ENCODE measurements at places on chromosomes 6 and 20. TPM values are rescaled to one million over a fixed set of nuclear protein-coding genes. Genes with fewer than 3 reads are reported as not detected.

DNA sequence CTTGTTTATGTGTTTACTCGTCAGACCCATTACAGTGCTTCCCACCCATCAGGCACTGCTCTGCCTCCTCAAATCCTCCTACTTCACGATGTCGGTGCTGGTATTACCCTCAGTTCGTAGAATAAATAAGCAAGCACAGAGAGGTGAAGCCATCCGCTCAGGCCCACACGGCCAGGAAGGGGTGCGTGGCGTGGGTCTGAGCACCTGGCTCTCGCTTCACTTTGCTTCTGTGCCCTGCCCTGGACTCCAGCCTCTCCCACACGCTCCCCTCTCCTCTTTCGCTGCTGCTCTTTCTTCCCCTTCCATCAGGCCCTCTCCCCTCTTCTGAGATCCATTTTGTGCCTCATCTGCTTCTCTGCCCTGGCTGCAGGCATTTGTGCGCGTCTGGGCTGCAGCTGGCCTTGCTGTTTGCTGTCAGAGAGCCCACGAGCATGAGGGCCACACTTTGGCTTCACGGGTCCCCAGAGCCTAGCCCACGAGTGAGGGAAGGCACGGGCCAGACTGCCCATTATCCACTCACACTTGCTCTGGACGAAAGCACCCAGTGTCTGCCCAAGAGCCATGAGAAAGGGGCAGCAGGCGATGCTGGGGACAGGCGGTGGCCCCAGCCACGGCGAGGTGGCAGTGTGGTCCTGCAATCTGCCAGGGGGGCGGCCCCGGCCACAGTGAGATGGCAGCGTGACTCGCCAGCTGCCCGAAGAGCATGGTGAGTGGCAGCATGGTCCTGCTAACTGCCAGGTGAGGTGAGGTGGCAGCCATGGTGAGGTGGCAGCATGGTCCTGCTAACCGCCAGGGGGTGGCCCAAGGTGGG is 96.2 kb upstream of the MPC1 start:
- no peaks in the 10 kb centered on the region for H3K4me1 ChIP-seq
- H3K4me3 ChIP-seq, result no peak overlapping the region
- H3K27ac ChIP-seq, result no peak overlapping the region
- DNase-seq, result no peak

DNA sequence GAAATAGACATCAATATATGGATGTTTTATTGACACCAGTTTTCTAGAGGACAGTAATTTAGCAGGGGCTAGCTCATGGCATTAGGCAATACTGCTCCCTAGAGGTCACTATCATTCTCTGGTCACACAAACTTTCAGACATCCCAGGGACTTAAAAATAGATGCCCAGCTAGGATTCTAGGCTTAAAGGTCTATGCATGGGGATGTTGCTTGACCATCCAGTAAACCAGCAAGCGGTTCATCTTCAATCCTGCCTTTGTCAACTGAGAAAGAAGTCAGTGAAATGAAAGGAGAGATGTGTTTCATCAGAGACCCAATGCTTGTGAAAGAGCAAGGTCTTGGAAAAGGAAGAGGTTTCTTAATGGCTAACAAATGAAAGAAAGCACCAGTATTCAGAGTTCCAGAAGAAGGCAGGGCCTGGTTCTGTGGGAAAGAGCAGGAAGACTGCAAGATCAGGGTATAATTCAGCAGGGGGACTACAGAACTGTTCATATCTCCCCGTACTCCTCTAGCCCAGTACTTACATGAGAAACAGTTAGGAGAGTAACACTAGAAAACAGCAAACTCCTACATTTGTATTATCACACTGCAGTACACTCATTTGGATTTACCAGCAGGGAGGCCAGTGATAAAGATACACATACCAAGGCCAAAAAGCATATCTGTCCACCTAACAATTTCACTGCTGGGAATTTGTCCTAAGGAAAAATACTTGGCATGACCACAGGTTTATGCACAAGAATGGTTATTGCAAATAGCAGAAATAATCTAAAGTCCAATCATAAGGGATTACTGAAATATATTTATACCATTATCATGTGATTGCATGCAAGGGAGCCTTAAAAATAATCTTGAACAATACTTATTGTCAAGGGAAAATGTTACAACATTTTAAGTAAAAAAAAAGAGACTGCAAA is 151.4 kb upstream of the LAMA2 start:
- H3K4me3 ChIP-seq, result no peak overlapping the region
- DNase-seq, result no peak
- no peaks in the 10 kb centered on the region for H3K27me3 ChIP-seq
- no peak overlapping the region for H3K27ac ChIP-seq
- H3K36me3 ChIP-seq, result no peaks in the 10 kb centered on the region

DNA sequence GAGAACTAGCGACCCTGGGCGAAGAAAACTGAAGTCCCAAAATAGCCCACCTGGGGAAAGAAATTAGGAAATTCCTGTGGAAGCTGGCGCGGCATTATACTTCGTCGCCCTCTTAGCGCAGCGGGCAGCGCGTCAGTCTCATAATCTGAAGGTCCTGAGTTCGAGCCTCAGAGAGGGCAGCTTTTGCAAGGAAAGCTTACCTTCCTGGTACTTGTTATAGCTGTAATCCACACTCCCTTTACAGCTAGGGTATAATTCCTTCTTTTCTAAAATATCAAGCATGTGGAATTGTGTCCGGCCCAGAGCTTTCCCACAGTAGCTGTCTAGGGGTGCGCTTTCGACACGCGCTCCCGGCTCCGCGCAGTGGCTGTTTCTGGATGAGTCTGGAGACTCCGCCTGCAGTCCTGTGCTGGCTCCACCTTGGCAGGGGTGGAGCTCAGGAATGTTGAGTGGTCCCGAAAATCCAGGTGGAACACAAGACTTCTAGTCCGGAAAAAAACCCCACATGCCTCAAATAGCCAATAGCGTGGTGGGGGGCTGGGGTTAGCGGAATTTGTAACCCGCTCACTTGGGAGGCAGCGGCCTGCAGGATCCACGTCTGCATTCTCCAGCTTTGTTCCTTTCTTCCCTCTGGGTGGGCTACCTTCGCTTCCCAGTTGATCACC is 83.7 kb upstream of the ZNF322 start:
- H3K4me3 ChIP-seq, result peak overlapping the region; percentile 83
- H3K27ac ChIP-seq, result no peak overlapping the region
- no peaks in the 10 kb centered on the region for H3K36me3 ChIP-seq

DNA sequence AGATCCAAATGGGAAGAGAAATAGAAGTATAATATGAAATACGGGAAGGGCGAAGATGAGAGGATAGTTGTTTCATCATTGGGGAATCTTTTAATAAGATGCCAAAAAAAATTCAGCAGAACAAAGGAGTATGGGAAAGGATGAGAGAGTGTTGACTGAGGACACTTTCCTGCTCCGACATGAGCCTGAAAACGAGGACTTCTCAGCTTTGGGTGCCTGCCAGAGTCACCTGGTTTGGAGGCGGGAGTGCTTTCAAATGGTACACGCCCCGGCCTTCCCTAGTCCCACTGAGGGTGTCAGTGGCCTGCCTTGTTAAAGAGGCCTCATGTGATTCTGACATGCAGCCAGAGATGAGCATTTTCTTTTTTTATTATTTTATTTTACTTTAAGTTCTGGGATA is 250.9 kb downstream of the ANKRD60 start:
- DNase-seq, result no peak
- H3K27me3 ChIP-seq, result no peaks in the 10 kb centered on the region
- no peaks in the 10 kb centered on the region for H3K4me1 ChIP-seq
- no peak overlapping the region for H3K27ac ChIP-seq

DNA sequence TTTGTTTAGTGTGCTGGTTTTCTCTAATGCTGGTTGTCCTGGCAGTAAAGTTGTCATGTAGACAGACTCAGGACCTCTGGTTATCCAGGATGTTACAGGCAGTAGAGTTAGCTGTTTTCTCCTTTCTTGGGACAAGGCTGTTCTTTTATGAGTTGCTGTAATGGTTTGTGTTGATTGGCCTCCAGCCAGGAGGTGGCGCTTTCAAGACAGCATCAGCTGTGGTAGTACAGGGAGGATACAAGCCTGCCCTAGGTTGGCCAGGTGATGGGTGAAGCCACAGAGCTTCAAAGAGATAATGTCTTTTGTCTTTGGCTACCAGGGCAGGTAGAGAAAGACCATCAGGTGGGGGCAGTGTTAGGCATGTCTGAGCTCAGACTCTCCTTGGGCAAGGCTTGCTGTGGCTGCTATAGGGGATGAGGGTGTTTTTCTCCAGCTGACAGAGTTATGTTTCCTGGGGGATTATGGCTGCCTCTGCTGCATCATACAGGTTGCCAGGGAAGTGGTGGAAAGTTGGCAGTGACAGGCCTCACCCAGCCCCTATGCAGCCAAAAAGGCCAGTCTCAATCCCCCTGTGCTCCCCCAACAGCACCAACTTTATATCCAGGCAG is 127.2 kb upstream of the TAB2 start:
- peak; percentile 82 for DNase-seq
- no peaks in the 10 kb centered on the region for H3K4me1 ChIP-seq
- no peaks in the 10 kb centered on the region for H3K36me3 ChIP-seq
- H3K27me3 ChIP-seq, result no peaks in the 10 kb centered on the region
- no peak overlapping the region for H3K27ac ChIP-seq
- no peak overlapping the region for H3K4me3 ChIP-seq

The LAMA2 gene
- 3.6 TPM for total RNA-seq

The RAB44 gene
- not detected for total RNA-seq

Data from H1 (cell line).